CD4-positive, alpha-beta T cell (primary cell): ENCODE measurements at places on chromosomes 12 and 14.
A peak's percentile ranks its signal among the peaks of the same experiment; 100 is the strongest.

DNA sequence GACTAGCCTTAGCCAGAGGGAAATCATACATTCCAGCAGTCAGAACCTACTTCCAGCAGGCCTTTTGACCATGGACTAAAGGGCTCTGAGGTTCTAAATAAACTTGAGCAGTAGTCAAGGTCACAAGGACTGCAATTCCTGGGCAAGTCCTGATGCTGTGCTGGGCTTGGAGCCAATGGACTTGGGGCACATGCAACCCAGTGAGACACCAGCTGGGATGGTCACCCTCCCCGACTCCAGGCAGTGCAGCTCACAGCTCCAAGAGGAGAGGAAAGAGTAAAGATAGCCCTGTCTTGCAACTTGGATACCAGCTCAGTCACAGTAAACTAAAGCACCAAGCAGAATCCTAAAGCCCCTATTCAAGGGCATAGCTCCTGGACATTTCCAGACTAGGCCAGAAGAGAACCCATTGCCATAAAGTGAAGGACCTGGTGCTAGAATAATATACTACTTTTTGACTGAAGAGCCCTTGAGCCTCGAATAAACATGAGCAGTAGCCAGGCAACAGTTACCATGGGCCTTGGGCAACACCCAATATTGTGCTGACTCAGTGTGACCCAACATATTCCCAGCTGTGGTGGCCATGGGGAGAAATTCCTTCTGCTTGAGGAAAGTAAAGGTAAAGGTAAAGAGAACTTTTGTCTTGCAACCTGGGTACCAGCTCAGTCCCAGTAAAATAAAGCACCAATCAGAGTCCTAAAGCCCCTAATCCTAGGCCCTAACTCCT, 226.2 kb upstream of the CLEC14A start:
- no peaks in the 10 kb centered on the region for H3K4me1 ChIP-seq
- DNase-seq: no peak
- H3K27ac ChIP-seq: no peak overlapping the region
- H3K36me3 ChIP-seq: no peaks in the 10 kb centered on the region
- H3K4me3 ChIP-seq: no peak overlapping the region
- no peaks in the 10 kb centered on the region for H3K27me3 ChIP-seq

- no peak overlapping the region for H3K4me3 ChIP-seq
- no peaks in the 10 kb centered on the region for H3K36me3 ChIP-seq
- peaks cover 15% of the 10 kb centered on the region for H3K27me3 ChIP-seq
- H3K4me1 ChIP-seq: no peaks in the 10 kb centered on the region
Measured at GRCh38 chr12:108468196-108468968, 46.7 kb upstream of the FICD start.

DNA sequence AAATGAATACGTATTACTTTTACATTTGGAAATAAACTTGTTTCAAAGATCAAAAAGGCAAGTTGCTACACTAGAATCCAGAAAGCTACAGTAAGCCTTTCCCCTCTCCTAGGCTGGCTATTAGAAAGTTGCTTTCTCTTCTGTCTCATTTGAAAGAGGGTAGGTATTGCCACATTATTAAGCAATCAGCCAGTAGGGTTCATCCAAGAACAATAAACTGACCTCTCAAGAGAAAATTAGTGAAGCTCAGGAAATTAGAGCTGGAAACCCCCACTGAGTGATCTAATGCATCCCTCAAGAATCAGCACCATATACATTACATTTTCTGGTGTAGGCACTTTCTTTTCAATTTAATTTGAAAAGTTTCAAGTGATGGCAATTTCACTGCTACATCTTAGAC, 4.5 kb upstream of the TMEM233 start:
- H3K27me3 ChIP-seq: peaks cover 30% of the 10 kb centered on the region
- no peaks in the 10 kb centered on the region for H3K36me3 ChIP-seq

- DNase-seq: peak; percentile 49
- H3K4me3 ChIP-seq: no peak overlapping the region
- peaks cover 84% of the 10 kb centered on the region for H3K4me1 ChIP-seq
- peak overlapping the region; percentile 27 for H3K27ac ChIP-seq
- H3K27me3 ChIP-seq: no peaks in the 10 kb centered on the region
Measured at GRCh38 chr14:68785534-68786490, 7.1 kb downstream of the ZFP36L1 start.

DNA sequence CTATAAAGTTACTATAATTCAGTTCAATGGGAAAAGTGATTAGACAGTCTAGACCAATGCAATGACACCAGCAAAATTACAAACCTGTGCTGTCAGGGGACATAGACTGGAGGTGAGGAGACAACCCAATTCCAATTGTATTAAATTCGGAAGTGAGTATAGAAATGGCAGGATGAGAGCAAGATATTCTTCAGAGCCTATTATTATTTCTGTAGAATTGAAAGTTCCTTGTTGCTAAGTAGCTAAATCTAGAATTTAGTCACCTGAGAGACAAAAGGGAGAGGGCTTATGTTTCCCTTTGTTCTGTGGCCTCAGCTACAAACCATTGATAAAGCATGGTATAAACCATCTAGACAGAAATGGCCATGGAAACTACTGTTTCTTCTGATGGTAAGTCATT, at the start of gene ADAM21:
Gene ADAM21, plus strand, starts transcription at position 301 of the 400 bp plus-strand sequence. CDS start 5,326 bp downstream, outside the sequence.
- no peaks in the 10 kb centered on the region for H3K4me1 ChIP-seq
- no peak for DNase-seq
- no peaks in the 10 kb centered on the region for H3K36me3 ChIP-seq
- H3K27ac ChIP-seq: no peak within 1 kb of the TSS
- no peaks in the 10 kb centered on the region for H3K27me3 ChIP-seq

DNA sequence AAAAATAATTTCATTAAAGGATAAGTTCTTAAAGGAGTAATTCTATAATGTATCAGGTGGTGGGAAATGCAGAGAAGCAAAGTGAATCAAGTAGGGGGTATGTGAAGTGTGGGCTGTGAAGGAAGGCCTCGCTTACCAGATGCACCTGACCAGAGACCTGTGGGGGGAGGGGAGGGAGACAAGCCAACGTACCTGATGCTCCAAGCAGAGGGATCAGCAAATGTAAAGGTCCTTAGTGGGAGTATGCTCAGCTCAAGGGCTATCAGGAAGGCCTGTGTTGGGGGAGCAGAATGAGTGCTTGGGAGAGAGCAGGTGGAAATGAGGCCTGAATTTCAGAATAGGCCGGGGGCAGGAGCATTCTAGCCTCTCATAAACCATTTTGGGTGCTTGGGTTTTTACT, 57.1 kb downstream of the ANO4 start:
- no peak for DNase-seq
- H3K27ac ChIP-seq: no peak overlapping the region
- H3K36me3 ChIP-seq: no peaks in the 10 kb centered on the region
- H3K27me3 ChIP-seq: no peaks in the 10 kb centered on the region

DNA sequence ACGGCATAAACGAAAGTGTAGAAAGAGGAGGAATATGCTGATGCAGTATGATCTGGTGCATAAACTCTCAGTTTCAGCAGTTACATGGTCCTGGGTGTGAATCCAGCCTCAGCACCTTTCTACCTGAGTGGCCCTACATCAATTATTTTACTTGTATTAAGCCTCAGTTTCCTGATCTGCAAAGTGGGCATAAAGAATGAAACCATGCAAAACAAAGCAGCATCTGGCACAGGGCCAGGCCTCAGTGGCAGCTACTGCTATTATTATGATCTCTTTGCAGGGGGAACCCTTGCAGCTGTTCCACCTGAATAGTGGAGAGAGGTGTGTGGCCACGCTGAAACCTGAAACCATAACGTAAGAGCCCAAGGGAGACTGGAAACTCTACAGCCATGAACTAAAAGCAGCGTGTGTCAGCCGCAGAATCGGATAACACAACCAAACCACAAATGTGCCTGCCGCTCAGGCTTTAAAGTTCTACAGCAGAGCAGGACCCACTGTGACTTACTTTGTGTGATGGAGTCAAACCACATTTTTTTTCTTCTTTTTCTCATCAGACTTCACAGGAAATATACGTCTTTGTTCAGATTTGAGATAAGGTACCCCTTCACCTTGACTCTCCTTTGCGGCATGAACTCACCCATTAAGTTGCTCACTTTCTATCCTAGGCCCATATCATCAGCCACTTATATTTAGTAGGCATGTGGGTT, 29.2 kb upstream of the FOS start:
- H3K36me3 ChIP-seq: no peaks in the 10 kb centered on the region
- peak overlapping the region; percentile 78 for H3K27ac ChIP-seq
- H3K4me3 ChIP-seq: peak overlapping the region; percentile 19
- peaks cover 68% of the 10 kb centered on the region for H3K4me1 ChIP-seq

GRCh38 chr12:119528241-119528640, 65.3 kb upstream of the TMEM233 start:
- no peak overlapping the region for H3K27ac ChIP-seq
- H3K36me3 ChIP-seq: no peaks in the 10 kb centered on the region
- no peak for DNase-seq
- H3K4me1 ChIP-seq: no peaks in the 10 kb centered on the region
- H3K27me3 ChIP-seq: no peaks in the 10 kb centered on the region
- H3K4me3 ChIP-seq: no peak overlapping the region

DNA sequence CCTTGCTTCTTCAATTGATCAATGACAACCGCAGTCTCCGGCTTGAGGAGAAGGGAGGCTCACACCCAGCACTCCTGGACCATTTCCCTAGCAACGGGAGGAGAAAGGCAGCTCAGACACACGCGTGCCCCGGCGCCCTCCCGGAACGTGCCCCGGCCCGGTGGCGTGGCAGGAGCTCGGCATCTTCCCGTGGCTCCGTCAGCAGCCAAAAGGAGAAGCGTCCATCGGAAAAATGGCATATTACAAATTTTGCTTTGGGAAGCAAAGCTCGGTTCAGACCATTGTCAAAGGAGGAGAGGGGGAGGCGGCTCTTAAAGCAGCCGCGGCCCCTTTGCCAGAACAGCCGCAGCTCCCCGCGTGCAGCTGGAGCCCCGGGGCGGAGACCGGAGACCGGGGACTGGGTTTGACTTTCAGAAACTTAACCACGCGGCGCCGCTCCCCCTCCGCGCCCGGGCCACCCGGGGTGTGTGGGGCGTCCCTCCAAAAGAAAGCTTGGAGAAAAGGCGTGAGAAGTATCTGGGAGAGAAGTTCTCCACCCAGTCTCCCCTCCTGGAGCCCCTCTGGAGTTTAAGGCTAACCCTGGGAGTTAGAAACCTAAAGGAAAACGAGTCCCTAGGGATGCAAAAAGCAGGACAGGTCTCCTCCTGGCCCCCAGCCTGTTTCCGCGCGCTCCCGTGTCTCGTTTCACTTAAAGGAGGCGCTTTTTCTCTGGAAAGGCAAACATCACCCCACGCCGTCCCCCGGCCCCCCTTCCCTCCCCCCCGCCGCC, 545 bp downstream of the PPFIA2 start:
- H3K27ac ChIP-seq: no peak overlapping the region
- H3K4me3 ChIP-seq: peak overlapping the region; percentile 39
- no peaks in the 10 kb centered on the region for H3K36me3 ChIP-seq
- H3K4me1 ChIP-seq: peaks cover 12% of the 10 kb centered on the region

GRCh38 chr12:12019881-12020280, 50.9 kb upstream of the BCL2L14 start:
- H3K4me1 ChIP-seq: peaks cover 37% of the 10 kb centered on the region
- no peak overlapping the region for H3K4me3 ChIP-seq
- H3K27me3 ChIP-seq: no peaks in the 10 kb centered on the region
- DNase-seq: no peak
- no peak overlapping the region for H3K27ac ChIP-seq

GRCh38 chr14:45112896-45113781, 21.1 kb downstream of the FKBP3 start:
- DNase-seq: no peak
- H3K27me3 ChIP-seq: no peaks in the 10 kb centered on the region
- H3K27ac ChIP-seq: no peak overlapping the region
- no peak overlapping the region for H3K4me3 ChIP-seq

DNA sequence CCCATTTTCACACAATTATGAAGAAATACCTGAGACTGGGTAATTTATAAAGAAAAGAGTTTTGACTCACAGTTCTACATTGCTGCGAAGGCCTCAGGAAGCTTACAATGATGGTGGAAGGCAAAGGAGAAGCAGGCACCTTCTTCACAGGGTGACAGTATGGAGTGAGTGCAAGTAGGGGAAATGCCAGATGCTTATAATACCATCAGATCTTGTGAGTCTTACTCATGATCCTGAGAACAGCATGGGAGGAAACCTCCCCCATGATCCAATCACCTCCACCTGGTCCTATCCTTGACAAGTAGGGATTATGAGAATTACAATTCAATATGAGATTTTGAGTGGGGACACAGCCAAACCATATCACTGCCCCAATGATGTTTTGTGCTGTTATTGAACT, 189.3 kb upstream of the CRY1 start:
- H3K4me3 ChIP-seq: no peak overlapping the region
- no peaks in the 10 kb centered on the region for H3K36me3 ChIP-seq
- H3K4me1 ChIP-seq: peaks cover 7% of the 10 kb centered on the region

GRCh38 chr12:570435-570920, 92.8 kb downstream of the NINJ2 start:
- no peaks in the 10 kb centered on the region for H3K27me3 ChIP-seq
- DNase-seq: no peak
- peak overlapping the region; percentile 69 for H3K4me3 ChIP-seq

GRCh38 chr14:103155010-103155409, 31.7 kb downstream of the TNFAIP2 start:
- H3K27ac ChIP-seq: no peak overlapping the region
- no peaks in the 10 kb centered on the region for H3K27me3 ChIP-seq
- no peaks in the 10 kb centered on the region for H3K36me3 ChIP-seq

- no peaks in the 10 kb centered on the region for H3K27me3 ChIP-seq
- no peak overlapping the region for H3K27ac ChIP-seq
- H3K4me1 ChIP-seq: no peaks in the 10 kb centered on the region
- H3K4me3 ChIP-seq: no peak overlapping the region
- no peak for DNase-seq
- H3K36me3 ChIP-seq: no peaks in the 10 kb centered on the region
Measured at GRCh38 chr14:27410981-27411380, 813.1 kb upstream of the NOVA1 start.

DNA sequence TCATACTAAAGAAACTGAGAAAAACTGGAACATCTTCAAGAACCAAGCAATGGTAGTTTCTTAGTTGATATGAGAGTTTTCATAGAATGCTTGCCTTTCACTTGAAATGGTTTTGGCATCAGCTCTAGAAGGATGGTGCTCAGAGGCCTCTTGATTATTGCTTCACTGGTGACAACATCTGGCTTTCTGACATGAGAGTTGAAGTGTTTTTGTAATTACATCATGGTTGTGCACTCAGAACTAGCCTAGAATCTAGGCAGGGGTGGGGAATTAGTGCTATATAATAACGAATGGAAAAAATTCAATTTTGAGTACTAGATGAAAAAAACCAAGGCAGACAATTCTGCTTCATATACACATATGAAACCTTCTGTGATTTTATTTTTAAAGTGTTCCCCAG, 172.8 kb upstream of the LMNTD1 start:
- no peaks in the 10 kb centered on the region for H3K27me3 ChIP-seq
- no peak overlapping the region for H3K4me3 ChIP-seq
- H3K36me3 ChIP-seq: no peaks in the 10 kb centered on the region
- H3K4me1 ChIP-seq: no peaks in the 10 kb centered on the region
